Transverse colon (tissue), 4 donors: ENCODE measurements at places on chromosomes 4 and X.
A peak's percentile ranks its signal among the peaks of the same experiment; 100 is the strongest.

GRCh38 chr4:7970361-7970946, 30.8 kb upstream of the AFAP1 start:
- peak; percentile 40 for DNase-seq

DNA sequence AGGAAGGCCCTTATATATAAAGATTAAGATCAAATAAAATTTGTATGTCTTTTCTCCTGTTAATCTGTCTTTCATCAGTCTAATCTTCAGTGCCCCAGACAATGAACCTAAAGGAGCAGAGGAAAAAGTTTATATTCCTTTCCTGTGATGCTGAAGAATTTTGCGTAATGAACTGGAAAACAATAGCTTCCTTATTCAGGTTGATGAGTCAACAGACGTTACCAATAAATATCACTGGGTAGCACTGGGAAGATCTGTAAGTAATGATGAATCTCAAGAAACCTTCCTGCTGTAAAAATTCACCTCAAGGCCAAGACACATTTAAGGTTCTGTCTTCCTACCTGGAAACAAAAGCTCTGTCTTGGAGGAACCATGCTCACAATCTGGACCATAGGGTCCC, 25.5 kb downstream of the CDKN2AIP start:
- no peak for DNase-seq

DNA sequence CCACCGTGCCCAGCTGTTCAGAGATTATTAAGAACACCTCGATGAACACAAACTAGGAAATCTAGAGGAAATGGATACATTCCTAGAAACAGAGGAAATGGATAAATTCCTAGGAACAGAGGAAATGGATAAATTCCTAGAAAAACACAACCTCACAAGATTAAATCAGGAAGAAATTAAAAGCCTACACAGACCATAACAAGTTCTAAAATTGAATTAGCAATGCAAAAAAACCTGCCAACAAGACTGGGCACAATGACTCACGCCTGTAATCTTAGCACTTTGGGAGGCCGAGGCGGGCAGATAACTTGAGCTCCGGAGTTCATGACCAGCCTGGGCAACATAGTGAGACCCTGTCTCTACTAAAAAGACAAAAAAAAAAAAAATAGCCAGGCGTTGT, 13.1 kb upstream of the IDS start:
- DNase-seq: no peak

- DNase-seq: no peak
Observed at GRCh38 chrX:29431895-29432294, 783.5 kb upstream of the MAGEB2 start.

DNA sequence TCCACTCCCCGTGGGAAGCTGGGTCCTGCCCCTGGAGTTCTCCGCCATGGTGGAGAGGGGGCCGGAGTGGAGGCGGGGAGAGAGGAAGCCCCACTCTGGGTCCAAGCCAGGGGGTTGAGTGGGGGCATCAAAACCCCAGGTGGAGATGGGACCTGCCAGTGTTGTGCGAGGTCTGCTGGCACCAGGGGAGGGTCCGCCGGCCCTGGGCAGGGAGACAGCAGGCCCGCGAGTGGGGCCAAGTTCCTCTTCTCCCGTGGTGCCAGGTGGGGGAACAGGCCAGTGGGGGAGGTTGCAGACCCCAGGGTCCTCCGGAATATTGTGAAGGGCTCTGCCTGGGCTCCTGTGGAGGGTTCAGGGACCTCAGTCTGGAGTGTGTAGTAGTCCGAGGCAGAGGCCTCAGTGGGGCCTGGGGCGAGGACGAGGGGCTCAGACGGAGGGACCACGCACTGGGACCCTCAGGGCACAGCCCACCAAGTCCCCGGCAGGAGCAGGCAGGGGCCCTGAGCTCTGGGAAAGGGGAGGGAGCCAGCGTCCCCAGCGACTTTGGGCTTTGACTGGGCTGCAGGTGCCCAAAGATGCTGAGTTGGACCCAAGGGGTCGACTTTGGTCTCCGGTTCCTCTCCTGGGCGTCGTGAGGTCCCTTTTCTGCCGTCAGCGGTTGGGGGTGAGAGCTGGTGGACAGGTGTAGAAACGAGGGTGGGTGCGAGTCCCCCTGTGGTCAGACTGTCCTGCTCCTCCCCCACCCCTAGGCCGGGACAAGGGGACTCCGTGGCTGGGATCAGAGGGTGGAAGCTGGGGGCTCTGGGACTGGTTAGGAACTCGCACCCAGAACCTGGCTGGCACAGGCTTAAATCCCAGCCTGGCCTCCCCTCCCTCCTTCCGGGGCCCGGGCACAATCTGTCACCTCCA, 43.8 kb upstream of the NKX1-1 start:
- DNase-seq: no peak

DNA sequence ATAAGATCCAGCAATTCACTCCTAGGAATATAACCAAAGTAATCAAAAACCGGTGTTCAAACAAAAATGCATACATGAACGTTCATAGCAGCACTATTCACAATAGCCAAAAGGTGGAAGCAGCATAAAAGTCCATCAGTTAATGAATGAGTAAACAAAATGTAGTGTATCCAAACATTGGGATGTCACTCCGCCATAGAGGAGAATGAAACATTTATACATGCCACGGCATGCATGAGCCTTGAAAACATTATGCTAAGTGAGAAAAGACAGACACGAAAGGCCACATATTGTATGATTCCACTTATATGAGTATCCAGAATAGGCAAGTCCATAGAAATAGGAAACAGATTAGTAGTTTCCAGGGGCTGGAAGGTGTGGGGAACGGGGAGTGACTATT, 11.0 kb upstream of the PDLIM3 start:
- DNase-seq: no peak

DNA sequence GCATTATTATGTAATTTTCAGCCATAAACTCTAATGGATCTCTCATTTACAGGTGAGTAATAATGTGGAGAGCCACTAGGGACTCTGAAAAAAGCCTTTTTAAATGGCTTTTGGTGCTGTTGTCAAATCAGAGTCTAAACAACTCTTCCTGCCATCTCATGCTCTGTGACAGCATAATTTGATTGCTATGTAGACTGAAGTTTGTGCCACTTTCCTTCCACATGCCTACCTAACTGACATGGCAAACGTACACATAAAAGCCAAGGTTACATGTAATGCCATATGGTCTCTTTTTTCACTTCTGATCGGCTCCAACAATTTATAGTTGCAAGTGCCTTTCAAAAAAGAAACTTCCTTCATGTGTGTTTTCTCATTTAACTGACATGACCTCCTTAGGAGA, 94.3 kb downstream of the SH2D1A start:
- DNase-seq: no peak

GRCh38 chr4:185382754-185383153, 13.0 kb downstream of the LRP2BP start:
- DNase-seq: no peak

- DNase-seq: no peak
Observed at GRCh38 chr4:36159208-36159607, 85.1 kb downstream of the ARAP2 start.

DNA sequence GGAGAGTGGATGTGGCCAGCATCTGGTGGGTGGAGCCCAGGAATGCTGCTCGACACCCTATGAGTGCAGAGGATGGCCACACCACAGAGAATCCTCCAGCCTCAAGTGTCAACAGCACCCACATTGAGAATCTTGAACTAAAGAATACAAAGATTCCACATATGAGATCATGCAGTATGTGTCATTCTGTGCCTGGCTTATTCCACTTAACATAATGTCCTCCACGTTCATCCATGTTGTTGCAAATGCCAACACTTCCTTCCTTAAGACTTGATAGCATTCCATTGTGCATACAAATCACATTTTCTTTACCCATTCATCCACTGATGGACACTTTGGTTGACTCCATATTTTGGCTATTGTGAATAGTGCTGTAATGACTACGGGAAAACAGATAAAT, 145.8 kb downstream of the PRKX start:
- DNase-seq: no peak

- DNase-seq: no peak
Observed at GRCh38 chr4:40687676-40688389, 58.2 kb upstream of the RBM47 start.

GRCh38 chr4:52241916-52242315, 190.8 kb downstream of the SPATA18 start:
- no peak for DNase-seq

DNA sequence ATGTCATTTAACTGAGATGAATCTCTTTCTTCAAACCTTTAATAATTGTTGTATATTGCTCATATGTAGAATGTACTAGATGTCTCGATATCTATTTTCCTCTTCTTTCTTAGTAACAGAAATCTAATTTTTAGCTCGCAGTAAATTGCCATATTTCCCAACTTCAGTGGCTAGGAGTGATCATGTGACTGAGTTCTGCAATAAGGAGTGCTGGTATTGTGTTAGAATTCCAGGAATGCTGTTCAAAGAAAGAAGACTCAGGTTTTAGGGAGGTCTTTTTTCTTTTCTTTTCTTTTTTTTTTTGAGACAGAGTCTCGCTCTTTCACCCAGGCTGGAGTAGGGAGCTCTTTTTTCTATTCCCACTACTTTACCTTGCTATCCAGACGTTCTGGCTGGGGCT, 81.7 kb downstream of the SLC10A7 start:
- no peak for DNase-seq

GRCh38 chr4:41358647-41359421, 102.1 kb downstream of the UCHL1 start:
- DNase-seq: no peak

GRCh38 chrX:106684207-106684606, 42.3 kb upstream of the RNF128 start:
- DNase-seq: no peak

DNA sequence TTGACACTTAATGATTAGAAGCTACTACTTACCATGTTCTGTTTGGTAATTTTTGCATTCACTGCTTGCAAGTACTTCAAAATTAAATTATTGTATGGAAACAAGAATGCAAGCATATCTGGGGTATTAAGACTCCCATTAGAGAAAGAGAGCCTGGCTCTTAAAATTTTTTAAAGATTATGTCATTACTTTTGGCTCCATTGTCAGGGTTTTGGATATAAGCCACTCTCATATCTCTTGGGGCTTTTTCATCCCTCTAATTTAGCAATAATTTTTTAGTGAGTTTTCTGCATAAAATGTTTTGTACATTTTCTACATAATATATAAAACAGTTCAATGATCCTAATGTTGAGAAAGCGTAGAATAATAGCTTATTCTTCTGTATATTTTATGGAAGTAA, 49.4 kb downstream of the SLC9A6 start:
- no peak for DNase-seq

DNA sequence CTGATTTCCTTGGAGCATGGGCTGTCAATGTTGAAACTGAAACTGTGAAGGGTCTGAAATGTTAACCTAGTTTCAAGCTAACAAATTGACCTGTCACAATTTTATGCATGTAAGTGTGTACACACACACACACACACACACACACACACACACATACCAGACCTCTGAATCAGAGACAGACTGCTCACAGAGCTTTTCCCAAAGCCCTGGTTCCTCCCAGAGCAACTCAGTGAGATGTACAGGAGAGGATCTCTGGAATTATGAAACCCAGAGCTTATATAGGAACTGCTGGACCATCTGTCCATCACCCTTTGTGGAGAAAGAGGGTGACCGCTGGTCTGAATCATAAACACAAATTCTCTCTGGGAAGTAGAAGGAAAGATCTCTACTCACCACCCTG, 228.1 kb upstream of the PRPS2 start:
- DNase-seq: no peak

DNA sequence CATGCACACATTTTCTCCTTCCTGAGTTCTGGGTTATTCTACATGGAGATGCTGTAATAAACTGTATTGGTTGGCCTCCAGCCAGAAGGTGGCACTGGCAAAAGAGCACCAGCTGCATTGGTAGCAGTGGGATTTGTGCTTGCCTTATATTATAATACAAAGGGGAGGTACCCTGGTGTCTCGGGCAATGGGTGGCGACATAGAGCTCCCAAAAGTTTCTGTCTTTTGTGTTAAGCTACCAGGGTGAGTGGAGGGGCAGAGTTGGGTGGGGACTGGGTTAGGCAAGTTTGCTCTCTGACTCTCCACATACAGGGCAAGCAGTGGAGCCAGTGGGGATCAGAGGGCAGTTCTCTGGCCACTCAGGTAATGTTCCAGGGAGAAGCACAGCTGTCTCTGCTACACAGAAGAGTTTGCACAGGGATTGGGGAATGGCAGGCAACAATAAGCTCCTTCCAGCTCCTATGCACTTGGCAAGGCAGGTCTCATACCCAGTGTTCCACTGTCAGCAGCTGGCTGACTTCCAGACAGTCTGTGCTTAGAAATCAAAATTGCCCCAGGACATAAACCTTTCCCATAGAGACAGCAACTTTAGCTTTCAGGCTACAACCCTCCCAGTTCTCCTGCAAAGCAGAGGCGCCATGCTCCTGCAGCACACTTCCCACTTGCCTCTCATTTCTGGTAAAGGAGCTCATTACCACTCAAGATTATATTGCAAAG, 463.9 kb upstream of the PCDH7 start:
- DNase-seq: no peak

- DNase-seq: peak; percentile 26
Observed at GRCh38 chrX:64975491-64975890, 759 bp downstream of the ZC4H2 start.

- no peak for DNase-seq
Observed at GRCh38 chr4:113290666-113291065, 241.2 kb downstream of the ANK2 start.

DNA sequence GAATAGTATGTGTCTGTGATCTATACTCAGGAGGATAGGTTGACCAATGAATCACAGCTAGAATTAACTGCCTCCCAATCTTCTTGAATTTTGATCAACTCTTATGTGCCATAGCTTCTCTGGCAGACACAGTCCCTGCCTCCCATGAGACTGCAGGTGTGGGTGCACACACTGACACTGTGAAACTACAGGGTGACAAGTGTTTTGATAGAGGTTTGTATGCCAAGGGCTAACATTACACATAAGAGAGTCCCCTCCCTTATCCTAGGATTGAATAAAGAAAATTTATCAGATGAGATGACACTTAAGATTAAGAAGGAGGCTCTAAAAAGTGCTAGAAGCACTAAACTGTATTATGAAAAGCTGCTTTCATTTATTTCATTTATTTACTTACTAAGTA, 218.4 kb upstream of the BMP3 start:
- no peak for DNase-seq

DNA sequence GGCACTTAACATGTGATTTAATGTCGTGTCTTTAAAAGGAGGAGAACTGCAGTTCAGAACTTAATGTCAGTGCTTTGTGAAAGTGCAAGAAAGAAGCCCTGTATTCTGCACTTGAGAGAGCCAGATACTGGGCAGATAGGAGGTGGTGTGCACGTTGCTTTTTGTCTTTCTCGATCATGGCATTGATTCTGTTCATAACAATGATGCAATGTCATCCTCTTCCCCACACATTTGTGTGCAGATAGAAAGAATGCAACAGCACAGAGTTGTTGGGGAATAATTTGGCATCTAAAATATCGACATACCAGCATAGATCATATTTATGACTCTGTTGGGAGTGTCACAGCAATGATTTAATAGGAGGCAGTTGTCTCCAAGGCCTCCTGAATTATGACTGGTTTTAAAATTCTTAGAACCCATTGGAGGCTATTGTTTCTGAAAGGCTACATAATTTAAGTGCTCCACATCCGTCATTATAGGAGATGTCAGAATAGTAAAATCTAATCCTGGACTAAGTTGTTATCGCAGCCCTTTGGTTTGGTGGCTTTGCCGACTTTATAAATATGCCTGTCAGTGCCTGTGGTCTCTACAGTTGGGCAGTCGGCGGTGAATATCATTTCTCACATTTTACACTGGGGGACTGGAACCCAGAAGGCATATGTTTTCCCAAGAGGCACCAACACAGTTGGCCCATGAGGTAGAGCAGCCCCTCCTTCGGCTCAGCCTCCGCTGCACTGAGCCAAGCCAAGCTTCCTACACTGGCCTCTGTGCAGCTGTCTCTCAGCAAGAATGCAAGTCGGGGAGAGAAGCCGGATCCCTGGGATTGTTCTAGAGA, 124.9 kb downstream of the PTTG2 start:
- DNase-seq: no peak
